Activated T-cell treated with anti-CD3 and anti-CD28 coated beads, Interleukin-2, amount 50 U/mL, for 24 hours (primary cell): ENCODE measurements at places on chromosomes 5 and 9.

DNA sequence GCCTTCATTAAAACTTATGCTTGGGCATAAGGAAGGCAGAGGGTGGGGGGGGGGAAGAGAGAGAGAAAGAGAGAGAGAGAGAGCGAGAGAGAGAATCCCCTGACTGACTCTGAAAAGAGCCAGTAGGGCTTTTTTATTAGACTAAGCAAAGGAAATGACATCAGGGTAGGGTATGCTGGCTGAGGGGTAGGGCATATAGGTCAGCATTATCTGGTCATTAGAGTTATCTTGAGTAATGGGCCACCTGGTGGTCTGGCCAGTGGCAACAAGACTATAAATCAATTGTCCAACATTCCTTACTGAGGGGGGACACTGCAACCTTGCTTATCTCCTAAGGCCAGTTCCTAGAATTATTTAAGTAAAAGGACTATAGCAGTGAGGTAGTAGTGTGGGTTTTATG is 67.2 kb downstream of the TSSK1B start:
- no peak for DNase-seq

DNA sequence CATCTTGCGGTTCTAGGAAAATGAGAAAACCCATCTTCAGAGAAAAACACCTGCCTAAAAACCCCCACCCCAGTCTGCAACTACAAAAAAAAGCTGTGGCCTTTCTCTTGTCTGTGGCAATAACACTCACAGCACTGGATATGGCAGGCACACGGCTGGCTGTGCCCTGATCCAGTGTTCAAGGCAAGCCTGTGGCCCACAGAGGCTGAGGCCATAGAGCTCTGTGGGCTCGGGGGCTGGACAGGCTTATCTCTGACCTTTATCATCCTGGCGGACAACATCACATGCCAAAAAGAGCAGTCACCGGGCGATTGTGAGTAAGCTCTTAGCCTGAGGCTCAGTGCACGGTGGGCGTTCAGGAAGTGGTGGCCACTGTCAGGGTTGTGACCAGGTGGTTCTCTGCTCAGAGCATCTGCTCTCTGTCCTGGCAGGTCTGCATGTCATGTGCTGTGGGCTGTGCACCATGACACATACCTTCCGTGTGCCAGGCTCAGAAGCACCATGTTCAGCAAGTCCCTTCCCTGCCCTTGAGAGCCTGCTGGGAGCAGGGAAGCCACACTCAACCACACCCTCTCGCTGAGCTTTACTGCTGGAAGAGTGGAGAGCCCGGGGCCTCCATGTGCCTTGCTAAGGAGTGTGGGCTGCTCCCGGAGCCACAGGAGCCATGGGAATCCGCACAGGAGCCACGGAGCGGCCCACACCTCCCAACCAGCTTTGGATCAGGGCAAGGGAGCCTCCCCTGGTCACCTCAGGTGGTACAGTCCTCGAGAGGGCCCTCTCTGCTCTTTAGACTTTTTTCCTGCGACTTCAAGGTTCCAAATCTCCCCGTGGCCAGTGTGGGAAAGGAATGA is 34.6 kb upstream of the WDR38 start:
- DNase-seq, result no peak

GRCh38 chr5:110401881-110402280 is 324.6 kb downstream of the TMEM232 start:
- no peak for DNase-seq

DNA sequence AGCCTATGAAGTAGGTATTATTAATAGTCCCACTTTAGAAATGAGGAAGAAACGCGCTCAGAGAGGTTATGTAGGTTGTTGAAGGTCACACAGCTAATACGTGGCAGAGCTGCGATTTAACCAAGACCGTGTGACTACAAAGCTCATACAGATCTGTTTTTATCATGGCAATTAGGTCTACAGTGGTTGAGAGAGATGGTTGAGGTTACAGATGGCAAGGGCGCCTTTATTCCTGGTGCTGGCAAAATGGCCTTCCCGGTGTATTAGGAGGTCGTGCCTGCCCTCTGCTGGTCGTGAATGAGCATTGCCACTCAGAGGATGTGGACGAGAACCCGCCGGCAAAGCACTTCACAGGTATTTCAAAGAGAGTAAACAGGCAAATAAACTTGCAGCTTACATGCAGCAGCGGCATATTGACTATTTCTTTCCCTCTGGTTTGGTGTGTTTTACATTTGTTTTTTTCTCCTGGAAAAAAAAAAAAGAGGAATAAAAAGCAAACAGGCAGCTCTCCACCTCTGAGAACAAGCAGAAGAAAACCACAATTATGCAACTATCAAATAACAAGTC is 65.3 kb upstream of the EGFLAM start:
- DNase-seq, result peak; percentile 70

GRCh38 chr9:12778389-12778788 is 3.6 kb downstream of the LURAP1L start:
- no peak for DNase-seq

DNA sequence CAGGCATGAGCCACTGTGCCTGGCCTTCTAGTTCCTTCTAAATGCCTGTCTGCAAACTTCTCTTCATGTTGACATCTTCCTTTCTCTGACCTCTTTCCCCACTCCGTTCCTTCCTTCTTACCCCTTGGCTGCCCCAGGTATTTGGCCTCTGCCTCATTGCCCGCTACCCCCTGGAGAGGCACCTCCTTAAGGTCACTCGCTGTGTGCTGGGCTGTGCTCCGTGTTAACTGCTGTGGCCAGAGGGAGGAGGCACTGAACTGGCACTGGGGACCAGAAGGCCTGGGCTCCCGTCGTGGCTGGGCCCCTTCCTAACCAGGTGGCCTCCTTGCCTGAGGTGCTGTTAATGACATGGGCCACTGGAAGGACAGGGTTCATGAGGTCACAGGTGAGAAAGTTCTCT is 39.4 kb downstream of the LAMC3 start:
- DNase-seq, result no peak

DNA sequence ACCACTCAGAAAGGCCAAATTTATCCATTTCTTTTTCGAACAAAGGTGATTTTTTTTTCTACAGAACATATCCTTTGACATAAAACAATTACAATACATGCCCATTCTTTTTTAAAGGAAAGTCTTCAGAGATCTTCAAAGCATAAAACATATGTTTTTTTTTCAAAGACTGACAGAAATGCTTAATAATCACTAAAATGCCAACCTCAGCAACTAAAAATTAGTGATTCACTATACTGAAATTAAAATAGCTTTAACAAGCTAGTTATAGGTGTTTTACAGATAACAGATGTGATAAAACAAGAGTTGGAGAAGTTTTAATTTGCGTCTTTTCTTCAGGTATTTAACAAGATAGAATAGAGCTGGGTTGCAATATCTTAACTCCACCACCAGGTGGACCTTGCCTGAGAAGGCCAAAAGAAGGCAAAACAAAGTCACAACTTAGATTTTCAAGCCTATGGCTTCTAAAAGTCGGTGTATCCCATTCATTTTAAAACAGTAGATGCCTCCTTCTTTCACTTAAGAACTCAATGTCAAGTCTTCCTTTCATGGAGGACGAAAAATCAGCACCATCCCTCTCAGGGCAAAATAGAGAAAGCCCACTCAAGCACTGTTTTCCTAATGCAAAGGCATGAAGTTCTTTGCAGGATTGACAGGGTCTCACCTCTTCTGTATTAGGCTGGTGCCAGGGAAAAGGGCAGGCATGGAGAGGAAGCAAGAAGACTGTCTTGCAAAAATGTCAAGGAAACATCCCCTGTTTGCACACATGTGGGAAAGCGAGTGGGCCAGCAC is 31.1 kb upstream of the CPLX2 start:
- no peak for DNase-seq

- no peak for DNase-seq
Measured at GRCh38 chr9:248278-248961, 33.8 kb downstream of the DOCK8 start.

- DNase-seq, result no peak
Measured at GRCh38 chr9:133711428-133712220, 26.5 kb downstream of the SARDH start.

DNA sequence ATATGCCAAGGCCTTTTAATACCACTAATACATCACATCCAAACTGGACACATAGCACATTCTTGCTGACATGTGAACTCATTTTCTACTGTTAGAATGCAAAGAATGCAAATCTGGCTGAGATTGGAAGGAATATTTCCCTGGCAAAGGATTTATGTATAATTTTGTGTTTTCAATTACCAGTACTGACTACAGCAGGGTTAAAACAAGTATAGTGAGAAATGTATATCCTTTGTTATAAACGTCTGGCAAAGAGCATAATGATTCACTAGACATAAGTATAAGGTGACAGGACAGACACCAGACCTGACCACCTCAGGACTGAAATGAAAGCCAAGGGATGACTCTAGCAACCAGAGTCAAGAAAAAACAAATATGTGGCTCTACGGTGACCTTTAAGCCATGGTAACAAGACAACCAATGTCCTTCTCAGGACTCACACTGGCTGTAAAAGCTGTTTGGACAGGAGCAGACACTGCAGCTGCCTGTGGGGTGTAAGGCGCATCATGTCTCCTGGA is 95.0 kb downstream of the MRPS27 start:
- no peak for DNase-seq

DNA sequence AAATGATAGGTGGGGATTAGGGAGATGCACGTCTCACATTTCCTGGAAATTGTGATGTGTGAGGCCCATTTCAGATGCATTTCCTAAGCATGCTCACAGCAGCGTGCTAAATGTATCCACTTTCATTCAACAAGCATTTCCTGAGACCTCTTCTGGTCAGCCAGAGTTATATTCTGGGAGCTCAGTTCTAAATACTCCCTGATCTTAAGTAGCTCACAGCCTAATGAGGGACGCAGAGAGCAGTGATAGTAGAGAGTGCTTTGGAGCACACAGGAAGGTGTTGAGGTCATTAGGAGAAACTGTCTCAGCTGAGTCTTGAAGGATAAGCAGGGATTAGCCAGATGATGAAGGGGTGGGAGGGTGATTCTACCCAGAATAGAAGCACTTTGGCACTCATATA is 46.2 kb upstream of the FSD1L start:
- DNase-seq, result no peak

GRCh38 chr9:134167530-134167931 is 3.2 kb upstream of the RNU6ATAC start:
- no peak for DNase-seq

GRCh38 chr5:158819840-158820620 is 279.7 kb downstream of the EBF1 start:
- DNase-seq, result peak; percentile 35

GRCh38 chr5:10536931-10537579 is 26.8 kb upstream of the ANKRD33B start:
- DNase-seq, result no peak
